Left kidney (tissue), 8 donors: ENCODE measurements at places on chromosomes 6 and 20. TPM values are rescaled to one million over a fixed set of nuclear protein-coding genes. Genes with fewer than 3 reads are reported as not detected.

GRCh38 chr6:97586344-97586743 lies 303.3 kb upstream of the MMS22L start:
- DNase-seq: no peak

DNA sequence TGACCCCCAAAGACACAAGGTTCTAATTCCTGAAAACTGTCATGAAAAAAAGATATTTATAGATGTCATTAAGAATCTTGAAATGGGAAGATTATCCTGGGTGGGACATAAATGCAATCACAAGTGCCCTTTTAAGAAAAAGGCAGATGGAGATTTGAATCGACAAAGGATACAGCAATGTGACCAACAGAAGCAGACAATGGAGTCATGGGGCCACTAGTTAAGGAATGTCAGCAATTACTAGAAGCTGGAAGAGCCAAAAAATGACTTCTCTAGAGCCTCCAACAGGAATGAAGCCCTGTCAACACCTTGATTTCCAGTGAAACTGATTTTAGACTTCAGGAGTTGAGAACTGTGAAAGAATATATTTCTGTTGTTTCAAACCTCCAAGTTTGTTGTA lies 448.5 kb downstream of the MEI4 start:
- DNase-seq: no peak

- DNase-seq: no peak
These were observed 221.9 kb downstream of the TBC1D32 start for GRCh38 chr6:121112356-121112755.

DNA sequence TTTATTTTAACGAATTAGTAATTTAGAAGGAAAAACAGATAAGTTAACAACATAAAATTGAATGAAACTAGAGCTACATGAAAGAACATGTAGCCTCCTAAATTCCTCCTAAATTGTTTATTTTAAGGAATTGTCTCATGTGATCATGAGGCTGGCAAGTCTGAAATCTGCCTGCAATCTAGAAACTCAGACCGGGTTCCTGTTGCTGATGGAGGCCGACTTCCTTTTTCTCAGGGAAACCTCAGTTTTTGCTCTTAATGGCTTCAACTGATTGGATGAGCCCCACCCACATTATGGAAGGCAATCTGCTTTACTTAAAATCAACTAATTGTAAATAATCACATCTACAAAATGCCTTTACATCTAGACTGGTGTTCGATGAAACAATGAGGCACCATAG lies 267.6 kb upstream of the PRND start:
- DNase-seq: no peak

DNA sequence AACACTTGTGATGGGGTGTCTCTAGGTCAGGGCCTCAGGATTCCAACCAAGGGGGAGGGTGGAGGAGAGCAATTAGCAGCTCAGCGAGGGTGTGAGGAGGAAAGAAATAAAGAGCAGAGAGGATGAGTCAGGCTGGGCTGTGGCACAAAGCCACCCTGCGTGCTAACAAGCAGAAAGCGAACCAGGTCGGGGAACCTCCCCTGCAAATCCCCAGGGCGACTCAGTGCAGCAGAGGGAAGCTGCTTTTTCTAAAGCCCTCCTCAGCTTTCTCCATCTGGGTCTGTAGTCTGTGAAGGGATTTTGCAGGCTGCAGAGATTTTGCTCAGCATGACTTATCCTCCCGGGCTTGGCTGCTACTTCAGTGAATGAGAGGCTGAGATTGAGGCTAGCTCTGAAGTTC lies 6.6 kb upstream of the SPO11 start:
- DNase-seq: no peak

DNA sequence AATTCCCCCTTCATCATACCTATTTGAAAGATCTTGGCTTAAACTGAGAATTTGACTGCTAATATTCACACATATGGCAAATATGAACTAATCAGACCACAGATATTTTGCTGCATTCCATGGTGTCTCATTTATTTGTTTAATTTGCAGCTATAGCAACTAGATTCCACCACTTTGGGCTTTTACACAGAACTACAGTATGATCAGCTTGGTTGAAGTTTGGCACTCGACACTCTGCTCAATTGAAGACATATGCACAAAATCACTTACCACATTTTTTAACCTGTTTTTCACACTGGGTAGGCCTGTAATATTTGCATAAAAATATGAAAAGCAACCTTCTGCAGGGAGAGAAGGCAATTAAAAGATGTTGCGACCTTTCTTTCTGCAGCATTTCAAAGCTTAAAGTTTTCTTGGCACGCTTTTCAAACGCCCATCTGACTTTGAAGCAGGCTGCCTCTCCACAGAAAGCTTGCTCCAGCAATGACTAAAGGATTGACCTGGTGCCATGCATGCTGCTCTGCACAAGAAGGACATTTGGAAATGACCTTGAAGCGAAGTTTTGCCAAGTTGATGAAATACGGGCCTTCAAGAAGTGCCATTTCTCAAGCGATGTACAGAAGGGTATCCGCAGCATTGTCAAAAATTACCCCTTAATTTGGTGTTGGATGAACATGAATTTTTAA lies 126.7 kb downstream of the AIG1 start:
- no peak for DNase-seq

DNA sequence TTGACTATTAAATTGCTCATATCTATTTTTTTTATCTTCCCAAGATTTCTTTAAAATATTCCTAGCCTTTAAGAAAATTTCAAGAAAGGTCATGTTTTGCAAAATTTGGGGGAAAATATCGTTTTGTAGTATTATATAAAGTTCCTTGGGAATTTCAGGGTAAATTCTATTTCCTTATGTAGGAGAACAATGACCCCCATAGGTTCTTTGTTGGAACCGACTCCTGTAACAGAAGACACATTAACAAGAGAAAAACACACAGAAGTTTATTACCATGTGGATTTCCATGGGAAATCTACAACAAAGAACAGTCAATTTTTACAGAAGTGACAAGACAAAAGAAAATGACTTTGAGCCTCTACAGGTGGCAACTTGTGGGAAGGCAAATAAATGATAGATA lies 68.1 kb downstream of the ADGB start:
- no peak for DNase-seq

DNA sequence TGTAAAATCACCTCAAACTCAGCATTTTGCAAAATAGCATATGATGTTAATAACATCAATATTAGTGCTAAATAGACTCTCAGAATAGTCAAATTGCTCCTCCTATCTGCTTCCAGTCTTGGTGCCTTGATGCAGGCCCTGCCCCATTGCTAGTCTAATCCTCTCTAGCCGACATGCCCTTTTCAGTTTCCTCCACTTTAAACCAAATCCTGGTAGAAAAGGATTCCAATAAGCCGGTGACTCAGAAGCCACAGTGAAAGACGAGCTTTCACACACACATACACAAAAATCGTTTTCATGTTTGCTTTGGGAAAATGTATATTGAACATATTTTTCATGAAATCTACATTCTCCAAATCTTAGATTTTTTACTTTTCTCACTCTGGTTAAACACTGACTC lies 203.1 kb downstream of the LMBRD1 start:
- no peak for DNase-seq

DNA sequence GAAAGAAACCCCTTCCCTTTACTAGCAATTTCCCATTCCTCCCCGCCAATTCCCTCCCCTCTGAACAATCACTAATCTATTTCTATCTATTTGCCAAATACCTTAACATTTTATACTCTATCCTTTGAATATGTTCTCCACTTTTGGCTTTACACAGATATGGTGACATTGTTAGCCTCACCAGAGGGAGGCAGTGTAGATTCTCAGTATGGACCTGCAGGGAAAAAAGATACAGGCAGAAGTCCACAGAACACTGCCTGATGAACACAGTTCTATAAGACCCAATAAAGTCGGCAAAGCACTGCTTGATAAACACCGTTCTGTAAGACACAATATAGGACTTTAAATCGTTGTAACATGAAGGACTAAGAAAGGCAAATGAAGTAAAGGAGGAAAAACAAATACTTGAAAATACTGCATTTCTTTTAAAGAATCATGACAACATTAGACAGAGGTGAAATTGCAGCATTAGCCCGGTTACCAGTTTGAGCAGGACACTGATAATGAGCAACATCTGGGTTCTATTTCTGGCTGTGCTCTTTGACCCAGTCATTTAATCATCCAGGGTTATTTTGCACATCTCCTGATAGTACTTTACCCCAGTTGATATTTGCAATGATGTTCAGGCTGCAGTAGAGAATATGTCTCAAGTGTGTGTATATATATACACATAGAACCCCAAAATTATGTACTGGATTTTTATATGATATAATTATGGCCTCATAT lies 296.8 kb downstream of the UTRN start:
- no peak for DNase-seq

The GPR6 gene
- polyA plus RNA-seq: not detected

DNA sequence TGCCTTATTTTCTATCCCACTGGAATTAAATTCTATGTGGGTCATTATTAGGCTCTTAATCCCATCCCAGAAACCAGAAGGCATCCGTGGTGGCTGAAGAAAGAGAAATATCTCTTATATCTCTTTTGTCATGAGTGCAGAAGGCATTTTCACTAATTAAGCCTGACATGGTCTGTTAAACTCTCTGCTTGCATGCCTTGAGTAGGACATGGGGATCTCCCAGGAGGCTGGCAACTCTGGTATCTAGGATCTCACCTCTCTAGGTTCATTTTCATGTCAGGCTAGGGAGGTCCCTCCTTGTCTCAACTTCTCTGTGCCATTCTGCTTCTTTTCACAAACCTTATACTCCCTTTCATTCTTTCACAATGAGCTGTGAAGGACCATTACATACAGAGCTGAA lies 25.3 kb upstream of the GPR63 start:
- no peak for DNase-seq

- DNase-seq: no peak
These were observed 5.3 kb downstream of the ANKRD6 start for GRCh38 chr6:89438248-89438647.

DNA sequence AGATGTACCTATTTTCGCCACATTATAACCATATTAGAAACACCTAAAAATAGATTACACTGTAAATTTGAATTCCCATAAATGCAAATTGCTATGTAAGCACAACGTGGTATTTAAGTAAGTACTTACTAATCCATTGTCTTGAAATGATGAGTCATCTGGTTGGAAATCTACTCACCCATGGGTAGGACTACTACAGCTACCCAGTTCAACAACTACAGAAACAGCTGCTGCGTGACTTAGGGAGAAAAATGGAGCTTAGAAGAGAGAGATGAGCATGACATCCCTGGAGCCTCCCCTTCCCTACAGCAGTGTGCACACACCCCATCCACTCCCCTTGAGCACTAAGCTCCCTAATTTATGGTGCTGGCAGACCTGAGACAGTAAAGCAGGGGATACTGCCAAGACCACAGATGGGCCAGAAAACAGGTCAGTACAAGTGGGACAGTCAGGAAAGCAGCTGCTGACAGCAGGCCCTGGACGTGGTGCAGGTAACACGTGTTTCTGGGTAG lies 26.9 kb downstream of the RRAGD start:
- DNase-seq: no peak

- DNase-seq: no peak
These were observed 53.4 kb upstream of the GCM1 start for GRCh38 chr6:53202052-53202451.

DNA sequence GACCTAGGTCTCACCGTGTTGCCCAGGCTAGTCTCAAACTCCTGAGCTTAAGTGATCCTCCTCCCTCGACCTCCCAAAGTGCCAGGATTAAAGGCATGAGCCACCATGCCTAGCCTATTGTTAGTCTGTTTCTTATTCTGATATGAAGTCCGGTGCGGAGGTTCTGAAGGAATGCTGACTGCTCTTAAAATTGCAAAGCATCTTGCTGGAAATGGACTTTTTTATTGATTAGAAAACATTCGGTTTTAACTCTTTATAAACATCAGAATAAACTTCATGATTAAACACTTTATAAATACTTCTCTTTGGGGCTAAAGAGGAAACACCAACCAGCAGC lies 3.2 kb downstream of the TNFAIP3 start:
- DNase-seq: no peak

GRCh38 chr20:57103146-57103800 lies 163.2 kb downstream of the BMP7 start:
- DNase-seq: no peak

The AHI1 gene
- polyA plus RNA-seq: 123 TPM

DNA sequence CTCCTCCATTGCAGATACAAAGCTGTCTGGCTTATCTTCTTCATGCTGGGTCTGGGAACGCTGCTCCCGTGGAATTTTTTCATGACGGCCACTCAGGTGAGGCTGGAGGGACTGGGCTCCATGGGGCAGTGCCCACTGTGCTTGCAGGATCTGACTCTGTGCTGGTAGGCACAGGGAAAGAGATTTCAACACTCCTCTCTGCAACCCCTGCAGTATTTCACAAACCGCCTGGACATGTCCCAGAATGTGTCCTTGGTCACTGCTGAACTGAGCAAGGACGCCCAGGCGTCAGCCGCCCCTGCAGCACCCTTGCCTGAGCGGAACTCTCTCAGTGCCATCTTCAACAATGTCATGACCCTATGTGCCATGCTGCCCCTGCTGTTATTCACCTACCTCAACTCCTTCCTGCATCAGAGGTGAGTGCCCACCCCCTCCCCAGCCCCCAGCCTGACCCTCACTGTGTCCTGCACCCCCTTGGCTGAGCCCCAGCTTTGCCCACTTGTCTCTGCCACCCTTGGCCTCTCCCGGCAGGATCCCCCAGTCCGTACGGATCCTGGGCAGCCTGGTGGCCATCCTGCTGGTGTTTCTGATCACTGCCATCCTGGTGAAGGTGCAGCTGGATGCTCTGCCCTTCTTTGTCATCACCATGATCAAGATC lies 6.1 kb downstream of the SLC29A1 start:
- no peak for DNase-seq

DNA sequence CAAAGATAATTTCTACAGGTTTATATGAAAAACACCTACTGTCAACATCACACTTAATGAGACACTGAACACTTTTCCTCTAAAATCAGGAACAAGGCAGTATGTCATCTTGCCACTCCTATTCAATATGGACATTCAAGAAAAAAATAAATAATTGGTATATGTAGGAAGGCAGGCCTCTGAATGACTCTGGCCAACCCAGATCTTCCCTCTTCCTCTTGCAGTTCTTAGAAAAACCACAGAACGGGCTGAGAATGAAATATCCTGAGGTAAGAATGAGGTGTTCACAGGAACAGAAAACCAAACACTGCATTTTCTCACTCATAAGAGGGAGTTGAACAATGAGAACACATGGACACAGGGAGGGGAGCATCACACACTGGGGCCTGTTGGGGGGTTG lies 1207.2 kb upstream of the CITED2 start:
- no peak for DNase-seq

DNA sequence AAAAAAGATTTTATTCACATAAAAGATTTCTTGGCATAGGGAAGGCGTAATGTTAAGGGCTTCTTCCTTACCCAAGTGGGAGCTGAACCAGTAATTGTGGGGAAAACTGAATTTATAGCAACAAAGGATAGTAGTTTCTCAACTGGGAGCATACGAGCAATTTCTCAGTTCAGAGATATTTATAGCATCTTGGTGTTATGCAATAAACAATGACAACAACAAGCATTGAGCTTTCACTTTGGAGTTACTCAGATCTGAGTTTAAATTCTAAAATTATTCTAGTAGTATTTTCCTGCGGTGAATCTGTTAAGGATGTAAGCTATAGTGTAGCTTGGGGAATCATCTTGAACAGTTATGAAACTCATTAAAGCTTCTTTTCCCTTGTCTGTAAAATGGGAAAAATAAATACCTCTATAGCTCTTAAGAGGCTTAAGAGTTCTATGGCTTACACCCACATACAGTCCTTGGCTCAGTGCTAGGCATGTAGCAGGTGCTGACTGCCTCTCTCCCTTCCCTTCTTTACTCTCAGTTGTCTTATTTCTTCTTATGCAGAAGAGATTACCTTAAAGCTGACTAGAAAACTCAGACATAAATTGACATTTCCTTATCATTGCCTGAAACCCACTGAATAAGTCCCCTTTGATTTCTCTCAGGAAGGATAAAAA lies 58.8 kb downstream of the SAMD5 start:
- no peak for DNase-seq

The PI16 gene
- polyA plus RNA-seq: 0.95 TPM

The REV3L gene
- polyA plus RNA-seq: 52.6 TPM
